ENCODE measurements at places on chromosomes 1 and 21. TPM values are rescaled to one million over a fixed set of nuclear protein-coding genes. Genes with fewer than 3 reads are reported as not detected.

CCT8 gene
- total RNA-seq: 104 TPM

RXFP4 gene
- 0.18 TPM for total RNA-seq

TEDDM1 gene
- total RNA-seq: not detected

MPL gene
- total RNA-seq: 0.58 TPM

ILDR2 gene
- 10.2 TPM for total RNA-seq

C1orf226 gene
- total RNA-seq: 7.0 TPM

SPRR1B gene
- total RNA-seq: not detected

CLDN8 gene
- total RNA-seq: 60.0 TPM

NHLH1 gene
- total RNA-seq: not detected

ADIPOR1 gene
- total RNA-seq: 99.1 TPM

PRKAA2 gene
- 30.1 TPM for total RNA-seq

MYOG gene
- 32.3 TPM for total RNA-seq
